H1 (cell line): ENCODE measurements at places on chromosomes 12 and 14. TPM values are rescaled to one million over a fixed set of nuclear protein-coding genes. Genes with fewer than 3 reads are reported as not detected.

DNA sequence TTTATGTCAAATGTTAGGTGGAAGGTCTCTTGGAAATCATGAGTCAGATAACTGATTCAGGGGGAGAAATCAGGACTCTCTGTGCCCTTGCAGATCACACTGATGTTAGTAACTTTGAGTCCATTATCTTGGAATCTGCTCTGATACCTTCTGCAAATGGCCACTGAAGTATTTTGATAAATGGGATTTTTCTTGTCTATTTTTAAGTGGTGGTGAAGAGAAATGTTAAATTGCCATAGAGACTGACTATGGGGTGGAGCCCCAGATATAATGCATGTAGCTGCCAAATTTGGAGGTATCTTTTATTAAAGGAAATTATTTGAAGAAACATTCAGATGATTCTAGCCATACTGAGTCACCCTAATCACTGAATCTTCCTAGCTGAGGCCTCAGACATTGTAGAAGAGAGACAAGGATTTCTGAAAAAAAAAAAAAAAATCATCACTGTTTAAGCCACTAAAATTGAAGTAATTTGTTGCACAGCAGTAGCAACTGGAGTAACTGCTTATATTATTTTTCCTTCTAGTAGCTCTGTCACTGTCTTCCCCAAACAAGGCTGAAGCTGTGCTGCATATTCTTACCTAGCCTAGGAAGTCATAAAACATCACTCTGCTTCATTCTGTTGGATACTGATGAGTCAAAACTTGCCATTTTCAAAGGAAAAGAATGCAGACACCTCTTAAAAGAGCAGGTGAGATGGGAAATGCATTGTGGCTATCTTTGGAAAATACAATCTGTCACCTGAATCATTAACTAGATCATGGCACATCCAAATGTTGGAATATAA is 36.0 kb upstream of the CLEC14A start:
- no peaks in the 10 kb centered on the region for H3K27me3 ChIP-seq
- no peaks in the 10 kb centered on the region for H3K4me1 ChIP-seq
- no peak for DNase-seq
- no peaks in the 10 kb centered on the region for H3K36me3 ChIP-seq

GRCh38 chr14:21874167-21874566 is 200.5 kb upstream of the OR4E1 start:
- H3K4me3 ChIP-seq = no peak overlapping the region
- DNase-seq = no peak
- H3K27me3 ChIP-seq = no peaks in the 10 kb centered on the region
- H3K27ac ChIP-seq = no peak overlapping the region

DNA sequence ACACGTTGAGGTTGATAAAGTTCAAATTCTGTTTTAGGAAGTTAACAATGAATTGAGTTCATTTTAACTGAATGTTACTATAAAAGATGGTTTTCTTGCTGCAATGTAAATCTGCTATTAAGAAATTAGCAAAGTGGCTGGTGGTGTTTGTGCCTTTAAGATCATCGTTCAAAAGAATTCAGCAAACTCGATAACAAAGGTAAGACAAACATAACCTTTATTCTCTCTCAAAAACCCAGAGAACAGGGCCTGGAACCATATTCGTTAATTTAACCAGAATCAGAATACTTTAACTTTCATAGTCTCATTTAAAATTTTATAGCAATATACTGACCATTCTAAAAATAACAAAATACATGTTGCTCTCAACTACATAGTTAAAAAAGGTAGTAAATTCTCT is 3.4 kb downstream of the TMEM30B start:
- H3K27me3 ChIP-seq = peaks cover 19% of the 10 kb centered on the region; the same call in 1 of the 2 replicates
- no peak overlapping the region for H3K4me3 ChIP-seq
- no peaks in the 10 kb centered on the region; the same call in 1 of the 2 replicates for H3K4me1 ChIP-seq
- H3K36me3 ChIP-seq = no peaks in the 10 kb centered on the region

The TESPA1 gene
- not detected in 2 replicates for total RNA-seq

The MYO1A gene
- total RNA-seq = 0.52 and 0.54 TPM in 2 replicates
